Natural killer cell (primary cell): ENCODE measurements at places on chromosomes 12 and 14.

GRCh38 chr14:101889898-101890297 is 74.5 kb upstream of the DYNC1H1 start:
- DNase-seq = no peak

DNA sequence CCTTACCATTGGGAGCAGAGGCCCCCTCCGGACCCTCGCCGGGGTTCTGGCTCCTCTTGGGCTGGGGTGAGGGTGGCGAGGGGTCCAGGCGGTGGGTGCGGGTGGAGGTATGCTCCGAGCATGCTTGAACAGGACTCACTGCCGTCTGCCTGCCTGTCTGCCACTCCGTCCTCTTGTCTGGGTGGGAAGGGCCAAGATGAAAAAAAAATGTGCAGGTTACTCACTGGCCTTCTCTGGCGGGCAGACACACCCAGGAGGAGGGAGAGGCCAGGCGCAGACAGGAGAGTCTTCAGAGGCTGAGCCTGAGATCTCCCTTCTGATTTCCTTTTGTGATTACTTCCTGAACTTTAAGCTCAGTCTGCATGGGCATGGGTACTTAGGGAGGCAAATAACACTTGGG is 76.1 kb downstream of the STON2 start:
- DNase-seq = no peak

- DNase-seq = no peak
These were observed 54.1 kb upstream of the BEGAIN start for GRCh38 chr14:100641274-100641860.

DNA sequence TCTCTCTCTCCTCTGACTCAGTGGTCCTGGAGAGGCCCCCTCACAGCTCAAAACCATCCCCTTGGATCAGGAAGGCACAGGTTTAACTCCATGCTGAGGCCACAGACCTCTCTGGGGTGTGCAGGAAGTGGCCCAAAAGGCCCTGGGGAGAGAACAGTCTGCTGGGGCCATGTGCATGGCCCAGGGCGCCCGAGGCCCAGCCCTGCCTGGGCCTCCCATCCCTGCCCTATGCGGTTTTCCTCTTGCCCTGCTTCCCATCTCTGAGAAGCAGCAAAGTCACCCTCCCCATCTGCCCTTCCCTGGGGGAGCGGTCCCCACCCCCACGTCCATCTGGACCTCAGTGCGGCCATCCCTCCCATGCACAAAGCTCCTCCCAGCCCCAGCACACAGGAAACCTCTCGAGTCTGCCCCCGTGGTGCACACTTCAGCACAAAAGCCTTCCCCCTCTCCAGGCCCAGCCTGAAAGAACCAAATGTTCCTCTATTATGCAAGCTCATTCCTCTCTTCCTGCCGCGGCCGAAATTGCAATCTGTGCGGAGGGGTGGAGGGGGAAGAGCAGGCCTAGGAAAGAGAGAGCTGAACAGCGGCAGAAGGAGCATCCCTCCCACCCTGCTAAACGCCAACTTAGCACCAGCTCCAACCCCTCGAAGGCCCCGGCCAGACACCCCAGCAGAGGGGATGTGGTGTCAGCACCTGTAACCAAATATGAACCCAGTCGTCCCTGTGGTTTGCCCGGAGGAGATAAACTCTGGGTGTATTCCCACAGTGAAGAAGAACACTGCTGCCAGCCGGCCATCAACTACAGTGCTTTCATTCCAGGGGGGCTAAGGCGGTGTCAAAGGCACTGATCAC is 108.5 kb downstream of the SCARB1 start:
- peak; percentile 59 for DNase-seq

DNA sequence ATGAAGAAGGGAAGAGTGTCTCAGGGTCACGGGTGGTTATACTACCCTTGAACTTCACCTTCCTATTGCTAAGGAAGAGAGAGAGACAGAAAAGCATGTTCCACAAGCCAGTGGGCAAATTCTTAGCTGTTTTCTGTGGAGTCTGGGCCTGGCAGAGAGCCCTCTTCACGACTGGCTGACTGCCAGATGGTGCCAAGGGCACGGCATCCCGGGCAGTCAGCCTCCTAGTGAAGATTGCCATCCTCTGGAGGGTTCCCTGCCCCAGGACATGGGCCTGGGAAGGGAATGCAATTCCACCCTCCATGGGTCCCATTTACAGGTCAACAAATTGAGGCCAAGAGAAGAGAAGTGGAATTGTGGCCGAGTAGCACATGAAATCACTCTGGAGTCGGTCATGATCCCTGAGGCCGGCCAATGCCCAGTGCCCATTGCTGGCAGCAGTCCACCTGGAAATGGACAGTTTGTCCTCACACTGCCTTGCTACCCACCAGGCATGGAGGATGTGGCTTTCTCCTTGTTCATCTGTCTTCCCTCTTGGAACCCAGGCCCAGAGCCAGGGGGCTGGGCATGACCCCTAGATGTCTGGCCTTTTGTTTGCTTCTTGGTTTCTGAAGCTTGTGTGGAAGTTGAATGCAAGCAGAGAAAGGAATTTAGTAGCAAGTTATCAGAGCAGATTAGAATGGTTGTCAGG is 9.9 kb downstream of the TUNAR start:
- DNase-seq = no peak

DNA sequence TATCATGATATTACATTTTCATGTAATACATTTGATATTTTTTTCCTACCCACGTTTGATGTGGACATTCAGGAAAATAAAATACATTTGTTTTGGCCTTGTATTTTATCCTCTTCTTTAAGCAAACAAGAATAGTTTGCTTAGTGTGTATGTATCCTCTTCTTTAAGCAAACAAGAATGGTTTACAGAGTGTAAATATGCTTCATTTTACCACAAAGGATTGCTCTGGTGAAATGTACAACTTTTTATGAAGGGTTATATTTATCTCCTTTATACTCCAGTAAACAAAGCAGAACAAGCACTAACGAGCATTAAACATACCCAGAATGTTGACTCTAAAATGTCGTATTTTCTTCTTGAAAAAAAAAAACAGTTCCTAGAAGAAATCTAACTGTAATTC is 244.7 kb downstream of the KCNH5 start:
- DNase-seq = no peak

GRCh38 chr14:64465831-64466554 is 694 bp downstream of the AKAP5 start:
- DNase-seq = peak; percentile 22

GRCh38 chr12:105487963-105488362 is 157.5 kb downstream of the C12orf75 start:
- DNase-seq = no peak

DNA sequence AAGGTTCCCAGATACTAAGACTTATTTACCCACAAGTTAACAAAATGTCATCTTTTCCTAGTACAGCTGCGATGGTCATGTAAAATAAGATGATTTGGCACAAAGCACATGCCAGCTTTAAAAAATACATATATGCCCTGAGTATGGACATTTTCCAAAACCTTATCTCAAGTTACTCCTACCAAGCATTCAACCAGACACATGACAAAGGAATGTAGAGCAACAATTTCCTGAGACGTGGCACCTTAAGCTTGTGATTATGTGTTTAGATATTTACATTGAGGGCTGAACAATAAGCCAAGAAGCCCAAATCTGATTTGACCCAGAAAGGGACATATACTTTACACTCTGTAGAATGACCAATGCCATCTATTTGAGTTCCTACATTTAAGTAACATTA is 24.5 kb upstream of the OVCH1 start:
- no peak for DNase-seq

GRCh38 chr14:76564471-76565422 is 188.8 kb downstream of the ESRRB start:
- DNase-seq = no peak

DNA sequence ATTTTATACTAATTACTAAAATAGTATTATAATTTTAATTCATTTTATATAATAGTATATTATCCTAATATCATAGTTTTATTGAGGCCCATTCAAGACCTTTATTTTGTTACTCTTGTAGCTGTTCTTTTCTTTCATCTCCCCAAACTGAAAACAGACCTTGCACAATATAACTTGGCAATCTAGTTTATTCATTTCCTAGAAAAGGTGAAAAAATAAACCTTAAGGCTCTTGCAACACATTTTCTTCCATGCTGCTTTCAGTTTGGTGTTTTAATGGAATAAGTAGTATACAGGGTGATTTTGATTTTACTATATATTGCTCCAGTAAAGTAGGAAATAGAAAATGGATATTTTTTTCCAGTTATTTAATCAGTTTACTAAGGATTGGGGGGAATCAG is 174.0 kb downstream of the SLC2A13 start:
- no peak for DNase-seq

GRCh38 chr14:34946699-34947098 is 36.1 kb upstream of the SRP54 start:
- DNase-seq = no peak

DNA sequence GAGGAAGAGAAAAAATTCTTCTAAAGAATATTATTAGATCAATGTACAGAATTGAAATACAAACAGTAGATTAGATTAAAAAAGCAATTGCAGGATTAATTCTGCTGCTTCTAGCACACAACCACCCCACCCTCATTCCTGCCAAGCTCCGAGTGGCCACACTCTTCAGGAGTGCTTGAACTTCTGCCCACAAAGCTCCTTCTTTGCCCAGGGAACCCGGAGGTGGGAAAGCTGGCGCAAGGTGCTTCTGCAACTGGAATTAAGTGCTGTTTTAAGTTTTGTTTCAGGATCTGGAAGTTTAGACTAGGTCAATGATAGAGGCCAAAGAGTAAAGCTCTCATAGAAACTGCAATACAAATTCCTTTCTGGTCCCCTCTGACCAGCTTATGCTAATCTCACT is 94.1 kb upstream of the BMP4 start:
- DNase-seq = no peak

- no peak for DNase-seq
These were observed 115.4 kb downstream of the GTF2A1 start for GRCh38 chr14:81105378-81105777.

DNA sequence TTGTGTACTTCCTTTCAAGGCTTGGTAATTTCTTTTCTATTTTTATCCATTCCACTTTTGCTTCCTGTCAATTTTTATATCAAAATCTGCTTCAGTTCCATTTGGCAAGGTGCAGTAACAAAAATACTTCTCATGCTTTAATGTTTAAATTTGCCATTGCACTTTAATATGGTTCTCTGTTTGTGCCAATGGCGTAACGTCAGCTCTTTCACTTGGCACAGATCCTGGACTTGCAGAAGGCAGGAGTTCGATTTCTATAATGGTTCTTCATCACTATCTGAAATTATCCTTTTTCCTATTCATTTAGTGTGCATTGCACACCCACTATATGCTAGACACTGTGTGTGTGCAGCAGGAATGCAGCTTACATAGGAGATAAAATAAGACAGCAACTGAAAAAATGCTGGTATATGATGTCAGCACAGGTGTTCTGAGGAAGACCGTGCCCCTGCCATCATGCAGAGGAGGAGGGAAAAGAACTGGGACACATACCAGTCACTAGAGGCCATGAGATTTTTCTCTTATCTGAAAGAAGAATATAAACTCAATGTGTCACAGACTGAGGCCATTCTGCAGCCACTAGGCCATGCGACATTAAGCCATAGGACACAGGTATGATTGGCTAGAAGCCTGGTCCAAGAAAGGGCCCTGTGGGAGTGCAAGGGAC is 298.2 kb downstream of the RPAP3 start:
- DNase-seq = no peak

GRCh38 chr14:23864861-23865260 is 88.7 kb upstream of the DHRS4 start:
- DNase-seq = no peak

- DNase-seq = no peak
These were observed 206.5 kb downstream of the SLC41A2 start for GRCh38 chr12:104751594-104751993.

DNA sequence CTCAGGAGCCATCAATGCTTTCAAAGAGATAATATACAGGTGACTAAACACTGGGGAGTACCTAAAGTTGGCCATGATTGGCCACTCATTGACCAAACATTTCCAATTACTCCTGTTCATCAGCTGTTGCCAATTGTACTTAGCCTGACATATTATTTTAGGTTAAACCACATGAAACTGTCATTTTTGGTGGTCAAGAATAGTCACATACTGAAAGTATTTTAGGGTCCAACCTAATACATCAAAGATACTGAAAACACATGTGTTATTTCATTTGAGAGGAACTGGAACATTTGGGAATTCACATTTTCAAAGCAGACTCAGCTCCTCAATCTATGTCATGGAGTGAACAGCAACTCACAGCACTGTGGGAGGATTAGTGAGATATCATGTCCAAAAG is 63.9 kb upstream of the KCNA5 start:
- no peak for DNase-seq

DNA sequence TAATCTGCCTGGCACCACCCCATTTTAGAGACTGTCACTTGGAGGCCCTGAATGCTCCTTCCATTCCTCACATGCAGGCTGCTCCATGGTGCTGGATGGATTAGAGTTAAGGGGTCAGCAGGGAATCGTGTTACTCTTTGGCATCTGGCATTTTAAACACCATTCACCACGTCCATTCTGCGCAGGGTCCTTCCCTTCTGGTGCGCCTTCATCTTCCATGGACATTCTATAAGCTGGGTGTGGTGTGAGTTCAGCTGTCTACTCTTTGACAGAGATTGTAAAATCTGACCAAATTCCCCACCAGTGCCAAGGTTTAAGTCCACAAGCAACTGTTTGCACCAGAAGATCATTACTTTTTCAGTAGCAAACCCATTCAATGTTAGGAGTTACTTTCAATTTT is 47.8 kb downstream of the GIT2 start:
- DNase-seq = no peak

DNA sequence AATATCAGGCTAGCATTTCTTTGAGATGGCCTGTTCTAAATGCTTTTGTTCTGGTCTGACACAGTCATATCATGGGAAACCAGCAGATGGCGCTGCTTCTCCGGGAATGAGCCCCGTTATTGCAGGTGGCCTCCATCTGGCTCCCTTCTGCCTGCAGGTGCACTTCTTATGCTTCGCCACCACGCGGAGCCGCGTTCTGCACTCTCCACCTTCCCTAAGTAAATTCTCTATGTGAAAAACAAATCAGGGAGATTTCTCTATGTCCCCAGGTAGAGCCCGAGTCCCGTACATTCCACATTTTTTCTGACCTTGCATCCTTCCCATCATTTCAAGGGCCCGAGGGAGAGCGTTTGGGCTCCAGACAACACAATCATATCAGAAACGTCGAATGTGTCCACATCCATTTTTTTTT is 26.2 kb downstream of the GLRX5 start:
- peak; percentile 63 for DNase-seq

DNA sequence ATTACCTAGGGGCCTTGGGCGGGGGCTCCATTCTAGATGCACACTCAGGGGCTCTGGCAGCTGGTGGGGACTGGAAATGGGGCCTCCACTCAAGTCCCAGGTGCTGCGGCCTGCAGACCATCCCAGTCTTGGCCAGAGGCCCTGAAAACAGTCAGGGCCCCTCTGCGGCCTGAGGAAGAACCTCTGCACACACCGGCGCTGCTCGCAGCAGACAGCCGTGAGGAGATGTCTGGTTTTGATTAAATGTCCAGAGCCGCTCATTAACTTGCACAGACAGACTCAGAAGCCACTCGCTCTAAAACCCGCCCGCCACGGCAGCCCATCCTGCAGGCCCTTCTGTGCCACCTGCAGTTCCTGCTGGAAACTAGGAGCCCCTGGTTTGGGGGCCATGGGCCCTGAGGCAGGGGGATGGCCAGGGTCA is 36.4 kb upstream of the NCOR2 start:
- no peak for DNase-seq
